Right lung (tissue), 10 donors: ENCODE measurements at places on chromosomes 6 and 20.

DNA sequence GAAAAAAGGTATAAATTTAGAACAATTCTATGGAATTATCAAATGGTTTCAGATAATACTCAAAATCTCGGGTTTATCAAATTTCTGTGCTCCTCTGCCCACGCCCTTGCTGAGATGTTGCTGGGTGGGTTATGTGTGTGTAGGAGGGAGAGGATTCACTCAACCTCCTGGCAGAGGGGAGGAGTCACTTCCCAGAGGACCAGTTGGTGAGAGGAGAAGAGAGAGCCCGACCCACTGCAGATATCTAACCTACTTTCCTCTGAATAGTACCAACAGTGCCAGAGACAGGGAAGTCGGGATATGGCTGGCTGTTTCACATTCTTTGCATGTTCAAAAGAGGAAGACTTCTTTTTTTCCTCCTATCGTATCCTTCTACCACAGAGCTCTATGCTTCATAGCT is 187.1 kb upstream of the MAN1A1 start:
- no peak for DNase-seq

- DNase-seq: no peak
These were observed 7.5 kb upstream of the ZSWIM1 start for GRCh38 chr20:45873409-45874103.

DNA sequence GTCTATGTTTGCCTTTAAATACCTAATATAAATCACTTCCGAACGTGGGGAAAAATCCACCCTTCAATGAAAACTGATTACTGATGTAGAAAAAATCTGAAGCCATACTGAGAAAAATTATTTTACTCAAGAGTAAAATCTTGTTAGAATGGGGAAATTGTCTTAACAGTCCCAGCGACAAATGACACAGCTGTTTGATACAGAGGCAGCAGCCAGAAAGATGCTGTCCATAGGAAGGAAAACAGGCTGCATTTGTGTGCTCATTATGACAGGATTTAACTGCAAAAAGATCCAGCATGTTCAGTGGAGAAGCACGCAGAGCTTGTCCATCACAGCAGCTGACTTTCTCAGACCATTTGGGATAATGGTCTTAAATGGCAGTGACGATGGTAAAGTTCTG is 443.0 kb downstream of the TFAP2B start:
- DNase-seq: no peak

GRCh38 chr20:513429-513828 is 30.2 kb downstream of the CSNK2A1 start:
- no peak for DNase-seq

- DNase-seq: no peak
These were observed 150.8 kb downstream of the ZMYND8 start for GRCh38 chr20:47205577-47206123.
